Choroid plexus epithelial cell (primary cell): ENCODE measurements at places on chromosomes 1 and 21.
A peak's percentile ranks its signal among the peaks of the same experiment; 100 is the strongest.

GRCh38 chr1:86277936-86278335, 118.2 kb downstream of the ODF2L start:
- no peak for DNase-seq

GRCh38 chr1:222927031-222927430, 112.2 kb downstream of the DISP1 start:
- DNase-seq = no peak

DNA sequence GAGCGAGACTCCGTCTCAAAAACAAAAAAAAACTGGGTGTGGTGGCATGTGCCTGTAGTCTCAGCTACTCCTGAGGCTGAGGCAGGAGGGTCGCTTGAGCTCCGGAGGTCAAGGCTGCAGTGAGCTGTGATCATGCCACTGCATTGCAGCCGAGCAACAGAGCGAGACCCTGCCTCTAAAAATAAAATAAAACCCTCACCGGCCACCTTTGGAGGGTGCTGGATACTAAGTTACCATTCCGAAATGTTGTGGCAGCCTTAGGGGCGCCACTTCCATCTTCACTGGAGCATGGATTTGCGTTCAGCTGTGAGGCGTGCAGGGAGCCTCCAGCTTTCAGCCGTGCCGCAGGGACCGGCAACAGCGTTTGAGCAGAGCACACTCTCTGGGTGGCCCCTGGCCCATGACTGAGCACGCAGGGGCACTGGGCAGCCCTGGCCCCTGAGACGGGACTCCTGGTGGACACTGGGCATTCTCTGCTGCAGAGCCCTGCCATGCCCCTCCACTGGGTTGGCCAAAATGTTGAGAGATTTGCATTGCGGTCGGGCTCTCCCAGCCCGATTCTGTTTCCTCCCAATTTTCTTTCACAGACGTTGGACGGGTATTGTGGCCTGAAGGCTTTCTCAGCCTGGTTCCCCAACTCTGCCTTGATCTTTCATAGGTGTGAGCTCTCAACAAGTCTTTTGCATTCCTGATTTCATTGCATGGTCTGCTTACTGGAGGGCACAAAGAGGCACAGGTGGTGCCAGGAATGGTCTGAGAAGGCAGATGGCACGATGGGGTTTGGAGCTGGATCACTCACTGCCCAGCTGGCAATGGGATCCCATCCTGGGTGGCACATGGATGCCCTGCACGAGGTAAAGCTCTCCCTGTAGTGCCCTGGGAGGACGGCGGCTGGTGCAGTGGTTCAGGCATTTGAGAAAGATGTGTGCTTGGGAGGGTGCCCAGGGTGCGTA, 5.8 kb upstream of the CFAP74 start:
- no peak for DNase-seq

DNA sequence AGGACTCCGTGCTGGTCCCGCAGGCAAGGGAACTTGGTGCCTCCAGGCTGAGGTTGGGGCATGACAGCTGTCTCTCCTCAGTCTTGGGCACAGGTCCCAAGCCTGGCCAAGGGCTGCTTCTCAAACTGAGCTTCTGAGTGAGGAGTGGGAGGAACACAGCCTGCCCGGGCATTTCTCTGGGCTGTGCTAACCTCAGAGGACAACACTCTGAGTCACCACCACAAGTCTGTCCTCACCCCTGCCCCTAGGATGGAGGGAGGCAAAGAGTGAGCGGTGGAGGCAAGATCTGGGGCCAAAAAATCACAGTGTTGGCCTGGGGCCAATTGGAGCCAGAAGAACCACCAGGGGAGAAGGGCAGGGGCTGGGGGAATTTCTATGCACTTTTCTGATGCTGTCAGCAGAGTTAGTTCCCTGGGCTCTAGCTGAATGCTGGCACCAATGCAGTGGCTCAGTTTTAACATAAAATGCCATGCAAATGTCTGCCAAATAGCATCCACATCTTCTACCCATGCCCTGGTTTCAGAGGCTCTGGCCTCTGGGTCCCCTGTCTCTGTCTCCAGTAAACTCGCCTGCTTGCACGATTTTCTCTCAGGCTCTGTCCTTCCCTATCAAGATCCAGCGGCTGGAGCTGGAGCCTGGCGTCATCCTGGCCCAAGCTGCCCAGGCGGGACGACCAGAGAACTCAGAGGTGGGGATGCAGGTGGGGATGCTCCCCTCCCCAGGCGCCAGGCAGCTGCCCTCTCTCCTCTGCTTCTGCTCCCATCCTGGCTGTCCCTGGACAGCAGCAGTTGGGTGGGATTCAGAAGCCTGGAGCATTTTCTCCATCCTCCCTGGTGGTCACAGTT, 11.0 kb upstream of the CDK18 start:
- DNase-seq = peak; percentile 83

DNA sequence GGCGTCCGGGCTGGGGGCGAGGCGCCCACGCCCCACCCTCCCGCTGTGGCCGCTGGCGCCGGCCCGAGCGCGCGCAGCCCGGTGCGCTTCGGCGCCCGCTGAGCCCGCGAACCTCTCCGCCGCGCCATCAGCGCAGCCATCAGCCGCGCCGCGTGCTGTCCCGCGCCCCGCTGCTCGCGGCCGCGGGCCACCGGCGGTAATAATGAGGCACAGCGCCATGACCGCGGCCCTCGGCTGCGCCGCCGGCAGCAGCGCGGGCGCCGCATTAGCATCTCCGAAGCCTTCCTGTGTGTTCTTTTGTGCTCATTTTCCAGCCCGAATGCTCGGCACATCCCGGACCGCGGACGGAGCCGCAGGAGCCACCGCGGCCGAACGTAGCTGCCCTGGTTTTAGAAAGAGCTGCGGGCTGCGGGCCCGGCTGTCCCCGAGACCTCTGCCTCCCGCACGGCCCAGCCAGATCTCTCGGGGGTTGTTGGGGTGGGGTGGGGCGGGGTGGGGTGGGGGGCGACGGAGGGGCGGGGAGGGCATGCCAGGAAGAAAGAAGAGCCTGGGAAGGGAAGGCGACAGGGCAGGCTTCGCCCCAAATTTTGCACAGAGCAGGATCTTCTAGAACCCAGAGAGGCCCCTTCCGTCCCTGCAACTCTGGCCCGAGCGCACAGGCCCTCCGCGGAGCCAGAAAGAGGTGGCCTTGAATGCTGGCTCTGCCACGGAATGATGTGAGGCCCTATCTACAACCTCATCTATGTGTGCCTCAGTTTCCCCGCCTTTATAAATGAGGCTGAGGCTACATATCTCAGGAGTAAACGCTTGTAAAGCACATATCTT, 55.3 kb downstream of the RRAGC start:
- DNase-seq = no peak
